ENCODE measurements at places on chromosomes 6 and 20. TPM values are rescaled to one million over a fixed set of nuclear protein-coding genes. Genes with fewer than 3 reads are reported as not detected.

Gene OR2H1
- total RNA-seq = not detected

Gene RHAG
- not detected for total RNA-seq

Gene DAAM2
- total RNA-seq = not detected

Gene LRFN2
- not detected for total RNA-seq

Gene C6orf120
- 30.1 TPM for total RNA-seq

Gene SLC44A4
- 0.54 TPM for total RNA-seq
